ENCODE measurements at places on chromosomes 5 and 9.

DNA sequence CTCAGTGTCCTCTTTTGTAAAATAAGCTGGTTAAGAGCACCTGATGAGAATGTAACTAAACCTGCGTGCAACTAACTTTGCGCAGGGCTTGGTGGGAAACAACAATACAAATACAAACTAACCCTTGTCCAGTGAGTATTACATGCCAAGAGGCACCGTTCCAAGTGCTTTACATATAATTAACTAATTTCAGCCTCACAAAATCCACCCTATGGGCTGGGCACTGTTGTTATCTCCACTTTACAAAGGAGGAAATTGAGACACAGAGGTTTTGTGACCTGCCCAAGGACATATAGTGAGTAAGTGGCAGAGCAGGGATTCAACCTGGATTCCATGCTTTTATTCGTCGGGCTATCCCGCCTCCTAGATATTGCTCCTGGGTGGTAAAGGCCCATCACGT, 26.2 kb upstream of the TNIP1 start:
- no peak for DNase-seq

GRCh38 chr9:6869081-6869948, 111.5 kb downstream of the KDM4C start:
- DNase-seq: no peak

DNA sequence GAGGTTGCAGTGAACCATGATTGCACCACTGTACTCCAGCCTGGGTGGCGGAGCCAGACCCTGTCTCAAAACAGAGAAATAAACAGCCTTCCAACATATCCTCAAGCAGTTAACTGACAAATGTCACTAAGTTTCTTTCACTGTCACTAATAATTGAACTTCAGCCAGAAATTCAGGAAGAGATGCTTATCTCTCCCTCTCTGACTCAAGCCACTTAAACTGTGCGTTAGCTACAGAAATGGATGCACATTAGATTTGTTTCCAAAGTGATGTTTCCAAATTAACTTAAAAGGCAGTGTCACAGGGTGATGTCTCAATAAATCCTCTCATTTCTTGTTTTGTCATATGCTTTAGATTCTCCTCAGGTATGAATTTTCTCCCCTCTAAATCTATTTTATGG, 164.9 kb downstream of the KDM4C start:
- no peak for DNase-seq

GRCh38 chr9:20043461-20043860, 254.6 kb upstream of the SLC24A2 start:
- no peak for DNase-seq

DNA sequence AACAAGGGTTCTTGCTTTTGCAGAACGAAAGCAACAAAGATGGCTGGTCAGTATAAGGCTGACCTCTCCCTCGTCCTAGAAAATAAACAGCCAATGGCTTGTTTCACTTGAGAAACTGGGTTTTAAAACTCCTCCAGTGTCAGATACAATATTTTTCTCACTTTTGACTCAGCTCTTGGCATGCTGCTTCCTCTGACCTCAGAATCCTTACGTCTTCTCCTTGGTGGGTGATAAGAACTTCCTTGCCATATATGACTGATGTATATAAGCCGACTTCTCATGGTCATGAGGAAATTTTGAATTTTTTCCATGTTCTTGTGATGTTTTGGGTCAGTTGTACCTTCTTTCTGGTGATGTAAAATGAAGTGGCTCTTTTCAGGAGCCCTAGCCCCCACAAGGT, 3.8 kb downstream of the ZNF618 start:
- DNase-seq: no peak

GRCh38 chr9:131609099-131609830, 63.9 kb downstream of the PRRT1B start:
- DNase-seq: no peak

- no peak for DNase-seq
These were observed 505.9 kb upstream of the CCNG1 start for GRCh38 chr5:162931501-162931900.

Measured in stimulated activated CD4-positive, alpha-beta T cell treated with anti-CD3 and anti-CD28 coated beads, Interleukin-15, amount 100 ng/mL, for 1 hour (primary cell).